ENCODE measurements at places on chromosomes 6 and 20.
A peak's percentile ranks its signal among the peaks of the same experiment; 100 is the strongest.

DNA sequence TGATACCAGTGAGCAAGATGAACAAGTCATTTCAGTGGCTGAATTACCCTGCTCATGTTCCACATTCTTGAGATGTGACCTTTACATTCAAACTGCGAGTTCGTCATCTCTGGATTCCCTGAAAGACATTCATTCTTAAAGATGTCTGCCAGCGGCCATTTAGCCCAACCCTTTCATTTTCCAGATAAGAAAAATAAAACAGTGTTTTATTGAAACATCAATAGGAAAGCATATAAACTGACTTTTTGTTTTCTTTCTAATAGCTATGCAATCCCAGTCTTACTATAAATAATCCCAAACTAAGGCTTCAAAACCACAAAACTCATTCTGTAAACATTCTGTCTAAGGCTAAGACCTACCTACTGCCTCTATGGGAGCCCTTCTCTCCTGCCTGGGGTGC is 134.0 kb downstream of the SAMD5 start:
- DNase-seq = no peak

GRCh38 chr6:38350220-38350619 is 289.5 kb downstream of the BTBD9 start:
- no peak for DNase-seq

- no peak for DNase-seq
These were observed 7.0 kb downstream of the ADTRP start for GRCh38 chr6:11771473-11772048.

- DNase-seq = no peak
These were observed 99.7 kb downstream of the CLIC5 start for GRCh38 chr6:45915780-45916468.

DNA sequence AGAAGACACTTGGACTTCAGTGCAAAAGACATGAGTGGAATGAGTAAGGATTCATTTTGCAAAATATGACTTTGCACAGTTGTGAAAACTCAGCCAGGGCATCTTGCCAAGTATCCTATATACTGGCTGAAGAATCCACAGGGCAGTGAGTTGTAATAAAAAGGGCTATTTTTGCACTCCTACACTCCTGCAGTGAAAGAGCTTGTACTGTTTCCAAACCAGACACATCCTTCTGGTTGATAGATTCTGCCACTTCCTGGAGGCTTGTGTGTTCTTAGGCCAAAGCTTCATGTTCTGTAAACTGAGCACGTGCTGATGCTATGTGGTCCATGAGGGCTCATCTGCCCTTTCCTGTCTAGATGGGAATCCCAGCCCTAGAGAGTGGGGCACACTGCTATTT is 34.9 kb downstream of the GMPR start:
- no peak for DNase-seq

DNA sequence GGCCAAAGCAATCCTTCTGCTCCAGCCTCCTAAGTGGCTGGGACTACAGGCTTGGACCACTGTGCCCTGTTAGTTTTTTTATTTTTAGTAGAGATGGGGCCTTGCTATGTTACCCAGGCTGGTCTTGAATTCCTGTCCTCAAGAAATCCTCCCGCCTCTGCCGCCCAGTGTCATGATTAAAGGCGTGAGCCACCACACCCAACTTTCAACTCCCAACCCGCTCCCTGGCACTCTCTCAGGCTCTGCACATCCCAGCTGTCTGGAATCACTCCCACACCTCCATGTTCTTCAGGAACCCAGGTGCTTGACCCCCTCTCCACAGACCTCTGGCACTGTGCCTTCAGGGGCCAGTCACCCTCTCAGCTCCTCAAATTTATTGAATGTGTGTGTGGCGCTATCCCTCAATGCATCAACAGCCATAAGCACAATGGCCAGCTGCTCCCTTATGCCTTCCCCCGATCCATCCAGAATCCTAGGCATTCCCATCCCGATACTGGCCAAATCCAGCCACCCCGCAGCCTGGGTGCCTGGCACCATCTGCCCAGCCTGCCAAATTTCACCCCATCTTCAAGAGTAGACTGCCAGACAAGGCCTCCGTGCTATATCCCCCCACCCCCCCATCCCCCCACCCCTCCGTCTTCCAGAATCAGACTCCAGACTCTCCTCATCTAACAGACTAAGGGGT is 647 bp upstream of the POU5F1 start:
- no peak for DNase-seq

DNA sequence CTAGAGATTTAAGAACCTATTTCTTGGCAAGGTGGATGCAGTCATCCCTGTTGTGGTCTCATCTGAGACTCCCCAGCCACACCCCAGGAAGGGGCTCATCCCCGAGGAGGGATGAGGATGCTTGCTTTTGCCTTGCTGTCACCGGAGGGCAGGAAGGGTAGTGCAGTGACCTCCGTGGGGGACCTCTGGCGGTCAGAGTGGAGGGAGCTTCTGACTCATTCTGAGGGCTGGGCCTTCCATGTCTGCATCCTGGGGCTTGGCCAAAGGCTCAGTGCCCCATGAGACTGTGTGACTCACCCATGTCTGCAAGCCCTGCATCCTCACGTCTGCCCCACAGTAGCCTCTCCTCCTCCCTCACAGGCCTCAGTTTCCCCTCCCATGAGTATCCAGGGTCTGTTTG is 38.7 kb downstream of the UQCC2 start:
- DNase-seq = no peak

DNA sequence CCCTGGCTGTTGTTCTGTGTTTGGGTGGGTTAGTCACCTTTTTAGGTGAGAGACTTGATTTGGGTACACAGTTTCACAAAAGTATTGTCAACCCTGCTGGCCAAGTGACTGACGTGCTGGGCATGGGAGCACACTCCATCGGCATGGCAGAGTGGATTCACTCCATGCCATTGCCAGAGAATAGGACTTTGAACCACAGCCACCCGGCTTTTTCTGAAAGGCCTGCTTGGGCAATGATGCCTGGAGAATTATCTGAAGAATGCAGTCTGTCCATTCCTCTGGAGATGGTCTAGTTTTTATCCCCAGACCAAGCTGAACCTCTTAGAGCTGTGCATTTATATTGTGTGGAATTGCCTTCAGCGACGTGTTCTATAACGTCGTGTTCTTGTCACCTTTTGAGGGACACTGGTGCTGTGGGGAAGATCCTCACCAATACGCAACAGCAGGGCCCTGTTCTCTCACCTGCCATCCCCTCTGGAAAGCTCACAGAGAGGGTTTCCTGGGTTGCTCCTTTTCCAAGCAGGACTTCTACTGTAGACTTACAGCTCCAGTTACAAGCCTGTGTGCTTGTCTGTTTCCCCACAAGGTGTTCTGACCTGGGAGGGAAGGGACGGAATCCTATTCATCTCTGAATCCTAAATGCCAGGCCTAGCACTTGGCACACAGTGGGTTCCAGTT is 183.4 kb upstream of the AKAP12 start:
- DNase-seq = no peak

DNA sequence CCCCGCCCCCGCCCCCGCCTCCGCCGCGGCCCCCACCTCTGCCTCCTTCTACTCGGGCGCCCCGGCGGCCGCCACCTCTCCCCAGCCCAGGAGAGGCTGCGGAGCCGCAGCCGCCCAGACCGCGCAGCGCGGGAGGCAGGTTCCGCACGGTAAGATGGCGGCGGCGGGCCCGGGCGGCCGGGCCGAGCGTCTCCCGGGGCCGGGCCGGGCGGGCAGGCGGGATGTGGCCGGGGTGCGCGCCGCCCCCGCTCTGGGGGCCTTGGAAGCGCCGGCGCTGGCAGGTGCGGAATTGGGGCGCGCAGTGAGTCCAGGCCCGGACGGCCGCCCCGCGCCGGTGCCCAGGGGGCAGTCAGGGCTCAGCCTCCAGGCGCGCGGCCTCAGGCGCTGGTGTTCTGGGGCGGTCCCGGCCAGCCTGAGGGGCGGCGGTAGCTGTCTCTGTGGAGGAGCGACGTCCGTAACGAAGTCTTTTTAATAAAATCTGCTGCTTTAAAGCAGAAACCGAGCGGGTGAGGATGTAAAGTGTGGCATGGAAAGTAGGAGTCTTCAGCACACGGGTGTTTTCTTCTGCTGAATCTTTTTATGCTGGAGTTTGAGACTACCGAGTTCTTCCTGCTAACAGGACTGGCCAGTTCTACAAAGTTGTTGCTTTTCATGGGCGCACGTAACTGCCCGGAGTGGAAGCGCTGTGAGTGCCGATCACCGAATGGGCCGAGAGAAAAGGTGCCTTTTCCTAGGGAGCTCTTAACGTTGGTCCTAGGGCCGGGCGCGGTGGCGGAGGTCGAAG is at the start of gene GID8:
Gene GID8 (plus strand): TSS at position 43 of the 784 bp plus-strand sequence. CDS start 3,356 bp downstream, outside the sequence.
- no peak for DNase-seq

DNA sequence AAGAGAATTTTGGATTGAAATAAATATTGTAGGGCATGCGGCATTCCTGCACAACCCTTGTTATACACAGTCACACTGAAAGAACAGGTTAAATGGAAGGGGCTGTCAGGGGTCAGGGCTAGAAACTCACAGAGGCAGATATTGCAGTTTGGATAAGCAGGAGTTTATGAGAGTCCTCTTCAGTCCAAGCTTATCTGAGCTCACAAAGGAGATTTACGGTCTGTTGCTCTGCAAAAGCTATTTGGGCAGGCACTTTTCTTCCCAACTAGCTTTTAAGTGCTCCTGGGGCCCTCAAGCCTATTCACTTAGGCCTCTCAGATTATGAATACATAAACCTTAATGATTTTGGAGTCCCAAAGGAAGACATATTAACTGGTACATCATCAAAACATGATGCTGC is 156.2 kb downstream of the SOX4 start:
- DNase-seq = peak; percentile 38

DNA sequence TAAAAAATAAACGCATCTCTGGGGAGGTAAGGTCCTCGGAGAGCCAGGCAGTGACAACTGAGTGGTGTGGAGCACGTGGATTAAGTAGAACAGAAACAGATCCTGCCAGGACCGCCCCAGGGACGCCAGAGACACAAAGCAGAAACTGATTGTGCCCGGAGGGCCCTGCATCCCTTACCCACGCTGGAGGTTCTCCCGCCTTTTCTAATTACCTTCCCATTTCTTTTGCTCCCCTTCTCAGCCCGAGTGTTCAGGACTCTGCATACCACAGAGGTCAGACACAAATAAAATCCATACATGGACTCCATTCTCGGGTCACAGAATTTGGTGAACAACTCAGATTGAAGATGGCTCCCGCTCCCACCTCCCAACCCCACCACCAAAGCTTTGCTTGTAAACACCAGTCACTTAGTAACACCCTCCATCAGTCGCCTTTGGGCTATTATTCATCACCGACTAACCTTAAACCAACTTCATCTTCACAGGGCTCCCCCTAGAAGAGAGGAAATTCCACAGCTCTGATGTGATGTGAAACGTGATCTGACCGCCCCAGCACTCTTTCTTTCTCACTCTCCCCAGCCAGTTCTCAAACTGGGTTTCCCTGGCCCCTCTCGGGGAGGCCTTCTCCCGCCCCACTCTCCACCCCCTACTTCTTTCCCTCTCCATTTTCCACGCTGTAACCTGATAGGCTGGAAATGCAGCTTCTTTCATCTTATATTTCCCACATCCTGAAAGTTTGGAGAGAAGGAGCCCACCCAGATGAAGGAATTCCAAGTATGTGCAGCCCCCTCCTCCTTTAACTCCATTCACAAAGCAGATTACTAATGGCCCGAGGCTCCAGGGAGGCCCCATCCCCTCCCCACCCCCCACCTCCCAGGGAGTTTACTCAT is 32.5 kb upstream of the PIM1 start:
- no peak for DNase-seq

DNA sequence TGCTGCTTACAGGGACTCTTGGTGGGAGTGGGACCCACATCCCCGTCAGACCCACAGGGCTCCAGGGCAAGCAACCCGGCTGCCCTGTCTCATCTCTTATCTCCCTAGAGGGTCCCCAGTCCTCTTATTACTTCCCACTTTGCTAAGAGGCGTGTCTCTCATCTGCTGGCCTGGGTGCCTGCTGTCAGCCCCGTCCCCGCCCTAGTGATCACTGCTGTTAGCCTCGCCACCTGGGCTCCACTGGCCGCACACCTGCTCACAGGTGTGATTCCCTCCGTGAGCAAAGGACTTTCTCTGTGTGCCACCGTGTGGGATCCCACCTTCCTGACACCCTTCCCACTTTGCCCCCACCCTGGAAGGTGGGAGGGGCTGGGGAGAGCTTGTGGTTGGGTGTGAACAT is 57.6 kb downstream of the TCP11 start:
- no peak for DNase-seq

DNA sequence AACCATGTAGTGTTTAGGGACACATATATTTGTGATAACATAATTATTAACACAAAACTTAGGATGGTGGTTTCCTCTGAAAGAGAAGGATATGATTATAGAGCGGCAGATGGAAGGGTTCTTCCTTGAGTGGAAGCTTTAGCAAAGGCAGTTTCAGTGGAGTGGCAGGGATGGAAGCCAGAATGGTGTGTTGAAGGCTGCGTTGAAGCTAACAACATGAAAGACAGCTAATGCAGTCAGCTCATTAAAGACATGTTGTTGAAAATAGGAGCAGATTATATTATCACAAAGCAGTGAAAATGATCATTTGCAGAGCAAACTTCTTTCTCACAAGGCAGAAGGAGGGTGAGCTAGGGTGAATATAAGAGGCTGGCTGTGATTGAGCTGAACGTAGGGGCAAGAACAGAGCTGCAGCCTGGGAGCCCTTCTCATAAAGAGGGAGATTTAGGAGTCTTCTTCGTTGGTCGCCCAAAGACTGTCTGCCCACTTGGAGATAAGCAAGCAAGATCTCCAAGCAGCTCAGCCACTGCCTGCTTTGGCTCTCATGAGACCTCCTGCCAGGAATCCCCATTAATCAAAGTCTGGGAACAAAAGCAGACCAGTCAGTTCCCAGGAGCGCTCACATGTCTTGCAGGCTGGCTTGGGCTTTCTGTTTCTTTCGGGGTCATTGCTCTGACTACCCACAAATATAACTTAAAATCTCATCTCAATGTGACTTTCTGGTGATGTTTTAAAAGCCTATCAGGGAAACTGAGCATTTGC is 2.6 kb upstream of the ANKRD6 start:
- DNase-seq = no peak

DNA sequence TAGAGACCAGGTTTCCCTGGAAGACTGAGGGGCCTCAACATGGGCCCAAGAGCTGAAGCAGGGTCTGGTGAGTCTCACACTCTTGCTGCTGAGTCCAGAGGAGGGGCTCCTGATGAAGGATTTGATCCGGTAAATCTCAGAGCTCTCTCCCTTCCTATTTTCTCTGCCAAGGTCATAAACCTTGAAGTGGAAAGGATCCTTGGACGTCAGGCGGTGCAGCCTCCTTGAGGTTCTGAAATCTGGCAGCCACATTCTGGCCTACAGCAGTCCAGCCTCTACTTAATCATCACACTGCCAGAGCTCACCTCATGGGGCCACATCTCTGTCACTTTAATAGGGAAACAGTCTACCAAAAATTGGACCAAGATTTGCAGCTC is 24.0 kb downstream of the ACSS1 start:
- no peak for DNase-seq

- no peak for DNase-seq
These were observed 14.9 kb upstream of the CST7 start for GRCh38 chr20:24934101-24934661.

GRCh38 chr6:43983632-43984031 is 143.6 kb downstream of the MRPL14 start:
- peak; percentile 69 for DNase-seq

DNA sequence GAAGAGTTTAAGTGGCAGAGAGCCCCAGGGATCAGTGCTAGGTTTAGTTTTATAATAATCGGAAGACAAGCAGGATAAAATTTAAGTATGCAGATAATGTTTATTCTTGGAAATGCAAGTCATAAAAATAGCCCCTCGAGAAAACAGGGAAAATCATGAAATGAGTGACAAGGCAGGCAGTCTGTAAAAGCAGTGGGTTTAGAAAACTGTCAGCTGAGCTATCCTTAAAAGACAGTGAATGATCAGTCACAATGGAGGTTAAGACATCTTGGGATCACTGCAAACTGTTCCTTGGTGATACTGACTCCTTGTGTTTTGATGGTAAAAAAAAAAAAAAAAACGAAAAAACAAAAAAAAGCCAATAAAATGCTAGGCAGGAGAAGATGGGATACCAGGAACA is 61.3 kb upstream of the BCLAF1 start:
- DNase-seq = no peak
